Heart left ventricle (tissue), 16 donors: ENCODE measurements at places on chromosomes 11 and 22.
A peak's percentile ranks its signal among the peaks of the same experiment; 100 is the strongest.

GRCh38 chr11:28250192-28250591 is 142.0 kb downstream of the METTL15 start:
- no peak for DNase-seq

DNA sequence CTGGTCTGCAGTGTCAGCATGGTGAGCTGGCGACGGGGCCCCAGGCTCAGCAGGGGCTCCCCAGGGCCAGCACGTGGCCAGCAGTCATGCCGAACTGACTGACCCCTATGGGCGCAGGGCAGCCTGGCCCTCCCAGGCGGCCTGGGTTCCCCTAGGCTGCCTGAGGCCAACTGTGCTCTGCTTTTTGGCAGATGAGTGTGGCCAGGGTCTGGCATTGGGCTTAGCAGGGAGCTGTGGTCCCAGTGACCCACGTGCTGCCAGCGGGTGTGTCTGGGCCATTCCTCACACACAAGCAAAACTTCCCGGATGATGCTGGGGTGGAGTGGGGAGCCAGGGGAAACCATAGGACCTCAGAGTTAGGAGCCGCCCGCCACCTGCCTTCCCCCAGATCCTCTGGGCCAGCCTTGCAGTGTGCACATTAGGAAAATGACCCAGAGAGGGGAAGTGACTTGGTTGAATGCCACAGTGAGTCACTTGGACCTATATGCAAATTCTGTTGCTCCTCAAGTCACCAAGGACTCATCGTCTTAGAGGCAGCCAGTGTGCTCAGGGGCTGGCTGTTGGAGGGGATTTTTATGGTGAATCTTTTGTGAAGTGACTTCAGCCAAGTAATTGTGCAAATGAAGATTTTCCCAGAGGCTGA is 6.5 kb downstream of the ADORA2A start:
- DNase-seq = no peak

DNA sequence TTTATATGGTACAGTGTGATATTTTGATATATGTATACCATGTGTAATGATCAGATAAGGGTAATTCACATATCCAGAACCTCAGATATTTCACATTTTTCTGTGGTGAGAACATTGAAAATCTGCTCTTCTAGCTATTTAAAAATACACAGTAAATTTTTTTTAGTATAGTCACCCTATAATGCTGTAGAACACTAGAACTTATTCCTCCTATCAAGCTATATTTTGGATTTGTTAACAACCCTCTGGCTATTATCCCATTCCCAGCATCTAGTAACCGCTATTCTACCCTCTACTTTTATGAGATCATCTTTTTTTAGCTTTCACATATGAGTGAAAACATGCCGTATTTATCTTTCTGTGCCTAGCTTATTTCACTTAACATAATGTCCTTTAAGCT is 65.5 kb upstream of the SYT9 start:
- DNase-seq = no peak

DNA sequence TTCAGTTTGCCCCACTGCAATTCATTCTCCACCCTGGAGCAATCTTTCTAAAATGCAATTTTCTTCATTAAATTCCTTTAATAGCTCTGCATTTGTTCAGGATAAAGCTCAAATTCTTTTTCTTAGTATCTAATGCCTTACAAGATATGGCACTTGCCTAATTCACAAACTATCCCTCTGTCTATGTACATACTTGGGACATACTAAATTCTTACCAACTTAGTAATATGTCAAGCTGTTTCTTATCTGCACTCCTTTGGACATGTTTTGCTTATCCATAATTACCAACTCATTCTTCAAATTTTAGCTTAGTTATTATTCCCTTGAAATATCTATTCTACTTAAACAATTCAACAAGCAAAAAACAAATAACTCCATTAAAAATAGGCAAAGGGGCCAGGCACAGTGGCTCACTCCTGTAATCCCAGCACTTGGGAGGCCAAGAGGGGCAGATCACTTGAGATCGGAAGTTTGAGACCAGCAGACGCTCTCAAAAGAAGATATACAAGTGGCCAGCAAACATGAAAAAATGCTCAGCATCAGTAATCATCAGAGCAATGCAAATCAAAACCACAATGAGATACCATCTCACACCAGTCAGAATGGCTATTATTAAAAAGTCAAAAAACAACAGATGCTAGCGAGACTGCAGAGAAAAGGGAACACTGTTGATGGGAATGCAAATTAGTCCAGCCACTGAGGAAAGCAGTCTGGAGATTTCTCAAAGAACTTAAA is 96.9 kb downstream of the FAM76B start:
- no peak for DNase-seq

DNA sequence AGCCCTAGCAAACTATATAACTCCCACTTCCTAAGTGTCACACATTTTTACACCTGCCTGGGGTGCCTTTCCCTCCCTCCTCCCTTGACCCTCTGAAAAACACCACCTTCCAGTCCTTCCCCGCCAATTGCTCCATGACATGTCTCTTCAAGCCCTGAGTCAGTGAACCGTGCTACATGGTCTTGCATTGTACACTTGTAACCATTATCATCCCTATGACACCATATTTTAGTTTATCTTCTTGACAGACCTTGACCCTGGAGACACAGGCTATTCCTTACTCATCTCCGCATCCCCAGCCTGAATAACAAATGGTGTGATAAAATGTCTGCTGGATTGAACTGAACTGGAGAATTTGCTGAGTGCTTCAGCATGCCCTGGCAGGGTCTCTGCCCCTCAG is 36.9 kb downstream of the TNKS1BP1 start:
- DNase-seq = no peak

DNA sequence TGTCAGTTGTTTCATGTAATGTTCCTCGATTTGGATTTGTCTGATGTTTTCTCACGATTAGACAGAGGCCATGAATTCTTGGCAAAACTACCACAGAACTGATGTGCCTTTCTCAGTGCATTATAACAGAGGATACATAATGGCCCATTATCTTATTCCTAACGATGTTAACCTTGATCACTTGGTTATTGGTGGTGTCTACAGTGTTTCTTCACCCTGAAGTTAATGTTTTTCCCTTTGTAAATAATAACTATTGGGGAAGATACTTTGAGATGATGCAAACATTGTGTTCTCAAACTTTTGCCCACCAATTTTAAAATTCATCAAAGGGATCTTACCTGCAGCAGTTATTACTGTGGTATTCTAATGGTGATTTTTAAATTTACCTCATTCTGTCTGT is 13.1 kb downstream of the RAB6A start:
- no peak for DNase-seq

DNA sequence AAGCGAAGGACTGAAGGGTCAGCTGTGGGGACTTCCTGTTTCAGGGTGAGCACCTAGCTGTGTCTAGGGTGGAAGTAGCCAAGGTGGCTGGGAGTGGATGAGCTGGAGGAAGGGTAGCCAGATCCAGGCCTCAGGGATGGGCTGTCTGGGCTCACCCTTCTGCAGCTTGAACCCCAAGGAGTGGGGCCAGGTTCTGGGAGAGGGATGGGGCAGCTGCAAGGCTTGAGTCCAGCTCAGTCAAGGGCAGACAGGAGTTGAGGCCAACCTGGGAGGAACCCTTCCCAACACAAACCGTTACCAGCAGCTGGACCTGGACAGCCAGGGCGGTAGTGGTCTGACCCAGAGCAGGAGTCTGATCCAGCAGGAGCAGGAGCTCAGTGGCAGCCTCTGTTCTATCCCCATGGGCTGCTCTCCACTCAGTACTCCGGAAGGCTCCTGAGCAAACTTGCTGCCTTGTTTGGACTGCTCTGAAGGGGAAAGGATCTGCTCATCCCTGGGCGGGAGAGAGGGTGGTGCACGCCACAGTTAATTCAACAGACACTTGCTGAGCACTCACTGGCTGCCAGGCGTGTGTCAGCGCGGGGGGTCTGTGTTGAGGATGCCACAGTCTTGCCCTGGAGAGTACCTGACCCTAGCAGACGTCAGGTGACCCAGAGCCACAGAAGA is 53.8 kb upstream of the THY1 start:
- no peak for DNase-seq

- no peak for DNase-seq
Measured at GRCh38 chr11:95521133-95521542, 268.4 kb downstream of the FAM76B start.

DNA sequence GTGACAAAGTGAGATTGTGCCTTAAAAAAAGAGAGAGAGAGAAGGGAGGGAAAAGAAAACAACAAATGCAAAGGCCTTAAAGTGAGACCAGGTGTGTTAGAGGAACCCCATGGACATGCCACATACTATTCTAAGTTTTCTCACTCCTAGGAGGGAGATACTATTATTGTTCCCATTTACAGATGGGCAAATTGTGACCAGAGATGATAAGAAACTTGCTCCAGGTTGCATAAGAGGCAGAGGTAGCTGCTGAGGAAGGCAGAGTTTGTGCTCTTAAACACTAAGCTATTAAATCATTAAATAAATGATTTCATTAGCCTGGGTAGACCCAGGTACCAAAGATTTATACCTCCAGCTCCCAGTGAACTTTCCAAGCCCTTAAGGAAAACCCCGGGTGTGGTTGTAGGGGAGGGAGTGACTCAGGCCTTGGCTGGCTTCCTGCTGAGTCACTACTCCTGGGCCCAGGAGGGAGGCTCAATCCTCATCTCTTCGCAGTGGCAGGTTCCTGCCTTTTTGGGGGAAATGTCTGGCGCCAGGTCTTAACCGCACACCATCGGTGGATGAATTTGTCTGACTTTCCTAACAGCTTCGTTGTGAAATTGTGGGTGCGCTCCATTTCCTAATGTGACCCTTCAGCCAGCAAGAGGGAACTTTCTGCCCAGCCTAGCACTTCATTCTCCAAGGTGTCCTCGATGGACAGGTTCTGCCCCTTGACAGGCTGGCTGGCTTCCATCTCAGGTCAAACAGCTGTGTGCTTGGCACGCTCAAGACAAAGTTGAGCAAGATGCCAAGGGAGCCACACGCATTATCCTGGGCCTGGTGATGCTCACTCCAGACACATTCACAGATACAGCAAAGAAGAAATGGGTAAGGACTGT is 33.4 kb upstream of the PTPRJ start:
- DNase-seq = peak; percentile 78
